Effector memory CD4-positive, alpha-beta T cell (primary cell): ENCODE measurements at places on chromosomes 11 and 22.

- DNase-seq = no peak
Measured at GRCh38 chr11:132937016-132937415, 595.3 kb downstream of the OPCML start.

DNA sequence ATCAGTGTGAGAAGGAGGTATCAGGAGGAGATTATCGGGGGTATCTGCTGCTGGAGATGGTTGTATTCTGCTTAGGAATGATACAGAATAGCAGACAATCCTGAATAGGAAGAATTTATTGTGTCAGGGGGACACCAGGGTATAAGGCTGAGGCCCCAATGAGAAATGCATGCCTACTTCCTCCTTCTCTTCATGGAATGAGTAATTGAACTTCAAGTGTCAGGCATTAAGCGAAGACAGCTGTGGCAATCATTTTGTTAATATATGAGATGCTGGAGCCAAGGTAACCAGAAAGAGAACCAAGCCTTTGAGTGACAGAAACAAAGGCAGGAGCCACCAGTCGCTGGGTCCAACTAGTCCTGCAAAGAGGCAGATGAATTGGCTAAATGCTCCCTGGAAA, 49.1 kb downstream of the KIRREL3 start:
- no peak for DNase-seq

- no peak for DNase-seq
Measured at GRCh38 chr22:36865346-36865745, 4.5 kb downstream of the NCF4 start.

GRCh38 chr22:32411402-32411801, 645 bp downstream of the RTCB start:
- peak; percentile 9 for DNase-seq

DNA sequence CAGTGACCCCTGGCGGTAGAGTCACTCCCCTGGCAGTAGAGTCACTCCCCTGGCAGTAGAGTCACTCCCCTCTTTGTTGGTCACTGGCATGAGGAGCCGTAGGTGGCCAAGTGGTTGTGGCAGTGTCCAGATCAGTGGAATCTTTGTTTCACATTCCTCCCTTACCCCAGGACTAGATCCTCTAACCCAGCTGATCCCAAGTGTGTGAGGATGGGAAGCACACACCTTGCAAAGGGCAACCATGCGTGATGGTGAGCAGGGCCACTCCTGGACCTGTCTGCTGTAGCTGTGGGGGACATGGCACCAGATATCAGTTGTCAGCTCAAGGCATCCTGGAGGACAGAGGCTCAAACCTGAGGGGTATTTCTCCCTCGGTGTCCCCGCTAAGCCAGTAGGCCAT, 37.8 kb downstream of the OSBP2 start:
- no peak for DNase-seq

- no peak for DNase-seq
Measured at GRCh38 chr11:87190071-87190470, 152.3 kb downstream of the TMEM135 start.

- no peak for DNase-seq
Measured at GRCh38 chr11:62647609-62648005, 1.2 kb upstream of the GANAB start.

GRCh38 chr11:120625565-120625964, 114.0 kb downstream of the GRIK4 start:
- DNase-seq = no peak

- DNase-seq = no peak
Measured at GRCh38 chr11:21511835-21512440, 680.9 kb upstream of the ANO5 start.

- no peak for DNase-seq
Measured at GRCh38 chr11:74707602-74708510, 23.4 kb downstream of the CHRDL2 start.

- DNase-seq = no peak
Measured at GRCh38 chr11:78346799-78347198, 70.8 kb downstream of the GAB2 start.

- no peak for DNase-seq
Measured at GRCh38 chr11:76177250-76177686, 29.0 kb downstream of the WNT11 start.

GRCh38 chr11:79501707-79502106, 60.9 kb upstream of the TENM4 start:
- DNase-seq = no peak

DNA sequence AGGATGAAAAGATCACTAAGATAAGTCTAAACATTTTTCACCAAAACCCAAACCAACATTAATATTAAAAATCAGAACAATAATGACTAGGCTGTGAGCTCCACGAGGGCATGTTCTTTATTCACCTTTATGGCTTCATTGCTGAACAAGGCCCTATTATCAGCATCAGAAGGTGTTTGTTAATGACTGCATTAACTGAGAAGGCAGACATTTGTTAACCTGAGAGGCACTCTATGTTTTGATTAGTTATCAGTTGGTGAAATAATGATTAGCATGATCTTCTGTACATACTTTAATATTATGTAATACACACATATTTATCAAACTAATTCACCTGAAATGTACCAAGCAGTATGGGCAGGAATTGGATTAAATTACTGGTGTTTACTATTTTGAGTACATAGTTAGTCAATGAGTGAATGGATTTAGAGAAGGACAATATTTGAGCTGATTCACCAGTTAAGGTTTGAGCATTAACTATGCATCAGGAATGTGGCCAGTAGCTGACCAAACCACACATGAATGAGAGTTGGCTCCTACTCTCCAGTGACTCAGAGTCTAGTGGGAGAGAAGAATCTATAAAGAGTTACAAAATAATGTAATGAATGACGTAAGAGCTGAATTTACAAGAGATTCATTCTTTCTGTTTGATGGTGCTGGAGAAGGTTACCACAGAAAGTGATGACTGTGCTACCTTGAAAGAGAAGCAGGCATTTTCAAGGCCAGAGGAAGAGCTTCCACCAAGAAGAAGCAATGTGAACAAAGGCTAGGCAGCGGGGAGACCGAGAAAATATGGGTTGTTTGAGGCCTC, 6.7 kb downstream of the IL18 start:
- no peak for DNase-seq
